ENCODE measurements at places on chromosomes 6 and 20. TPM values are rescaled to one million over a fixed set of nuclear protein-coding genes. Genes with fewer than 3 reads are reported as not detected.
A peak's percentile ranks its signal among the peaks of the same experiment; 100 is the strongest.

HMGCLL1 gene
- total RNA-seq, result 3.3 TPM

DNA sequence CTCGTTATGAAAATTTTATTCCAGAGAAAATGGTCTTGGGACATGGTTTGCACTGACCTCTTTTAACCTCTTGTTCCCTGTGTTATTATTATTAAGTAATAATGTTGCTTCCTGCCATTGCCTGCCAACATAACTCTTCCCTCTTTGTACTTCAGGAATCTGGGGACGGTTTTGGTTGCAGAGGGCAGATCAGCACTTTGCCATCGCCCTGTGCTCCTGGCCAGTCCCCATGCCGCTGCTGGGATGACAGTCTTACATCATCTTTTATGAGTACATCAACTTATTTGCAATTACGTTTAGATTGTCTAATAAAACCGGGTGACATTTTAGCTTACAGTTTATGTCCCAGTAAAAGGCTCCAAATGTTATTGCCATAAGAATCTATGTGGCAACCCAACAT is 157.2 kb downstream of the CDH26 start:
- no peaks in the 10 kb centered on the region for H3K4me1 ChIP-seq
- no peak overlapping the region for H3K27ac ChIP-seq
- no peaks in the 10 kb centered on the region for H3K27me3 ChIP-seq
- H3K36me3 ChIP-seq, result no peaks in the 10 kb centered on the region
- DNase-seq, result peak; percentile 7

NKAPL gene
- not detected for total RNA-seq

CNR1 gene
- total RNA-seq, result 4.3 TPM

SLC12A5 gene
- not detected for total RNA-seq

Data from stomach (tissue), 19 donors.